ENCODE measurements at places on chromosomes 4 and X. TPM values are rescaled to one million over a fixed set of nuclear protein-coding genes. Genes with fewer than 3 reads are reported as not detected.

GJB1 gene
- total RNA-seq, result not detected

TFDP3 gene
- total RNA-seq, result not detected

CYBB gene
- 0.13 TPM for total RNA-seq

TRIM60 gene
- not detected for total RNA-seq

WDR44 gene
- total RNA-seq, result 7.7 TPM

POLA1 gene
- total RNA-seq, result 20.1 TPM

EFNB1 gene
- total RNA-seq, result 47.7 TPM

GAGE2A gene
- 5.9 TPM for total RNA-seq

MAGT1 gene
- 39.4 TPM for total RNA-seq

TSPAN5 gene
- 32.9 TPM for total RNA-seq

HS6ST2 gene
- 0.50 TPM for total RNA-seq

PASD1 gene
- total RNA-seq, result 65.8 TPM

F9 gene
- not detected for total RNA-seq

Measured in HT1080 (cell line).